Nucleus accumbens (tissue), 56 donors: ENCODE measurements at places on chromosomes 5 and 9.

- no peak for DNase-seq
These were observed 24.4 kb downstream of the ERAP1 start for GRCh38 chr5:96783326-96783725.

GRCh38 chr5:41218929-41219657 is 5.8 kb upstream of the C6 start:
- DNase-seq: no peak

GRCh38 chr9:12718482-12719026 is 25.4 kb downstream of the TYRP1 start:
- DNase-seq: no peak

GRCh38 chr9:99167694-99168093 is 54.0 kb downstream of the ALG2 start:
- DNase-seq: no peak

DNA sequence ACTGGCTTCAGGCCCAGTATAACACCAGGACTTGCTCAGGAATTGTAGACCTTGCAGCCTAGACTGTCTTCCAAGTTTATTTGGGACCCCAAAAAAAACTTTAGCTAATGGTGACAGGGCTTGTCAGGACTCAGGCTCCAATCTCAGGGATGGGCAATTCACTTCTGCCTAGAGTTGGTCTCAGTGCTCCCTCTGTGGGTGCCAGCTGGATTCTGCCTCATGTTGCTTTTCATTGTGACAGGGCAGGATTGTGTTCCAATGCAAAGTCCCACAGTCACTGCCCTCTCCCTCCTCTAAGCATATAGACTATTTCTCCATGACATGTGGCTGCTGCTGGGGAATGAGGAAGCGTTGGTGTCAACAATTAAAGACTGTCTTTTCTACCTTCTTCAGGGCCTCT is 174.7 kb downstream of the CYLC2 start:
- no peak for DNase-seq

- no peak for DNase-seq
These were observed 53.1 kb downstream of the MAP1B start for GRCh38 chr5:72160329-72160728.

DNA sequence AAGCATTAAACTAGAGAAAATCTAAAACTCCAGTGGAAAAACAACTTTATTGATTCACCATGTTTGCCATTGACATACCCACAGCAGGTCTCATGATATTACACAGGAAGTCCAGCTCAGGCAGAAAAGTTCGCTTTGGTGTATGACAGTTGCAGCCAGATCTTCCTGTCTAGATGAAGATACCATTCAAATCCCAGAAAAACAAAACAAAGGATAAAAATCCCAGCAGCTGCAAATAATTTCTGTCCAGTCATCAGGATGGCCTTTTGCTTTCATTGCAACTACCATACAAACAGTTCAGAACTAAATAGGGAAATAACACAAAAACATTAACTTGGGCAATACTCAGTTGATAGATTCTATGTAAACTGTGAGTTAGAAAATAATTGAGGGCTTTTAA is 136.0 kb upstream of the NREP start:
- no peak for DNase-seq

- DNase-seq: no peak
These were observed 808.1 kb downstream of the EFNA5 start for GRCh38 chr5:106862450-106863193.

- DNase-seq: no peak
These were observed 50.9 kb downstream of the RMI1 start for GRCh38 chr9:84031534-84031933.

DNA sequence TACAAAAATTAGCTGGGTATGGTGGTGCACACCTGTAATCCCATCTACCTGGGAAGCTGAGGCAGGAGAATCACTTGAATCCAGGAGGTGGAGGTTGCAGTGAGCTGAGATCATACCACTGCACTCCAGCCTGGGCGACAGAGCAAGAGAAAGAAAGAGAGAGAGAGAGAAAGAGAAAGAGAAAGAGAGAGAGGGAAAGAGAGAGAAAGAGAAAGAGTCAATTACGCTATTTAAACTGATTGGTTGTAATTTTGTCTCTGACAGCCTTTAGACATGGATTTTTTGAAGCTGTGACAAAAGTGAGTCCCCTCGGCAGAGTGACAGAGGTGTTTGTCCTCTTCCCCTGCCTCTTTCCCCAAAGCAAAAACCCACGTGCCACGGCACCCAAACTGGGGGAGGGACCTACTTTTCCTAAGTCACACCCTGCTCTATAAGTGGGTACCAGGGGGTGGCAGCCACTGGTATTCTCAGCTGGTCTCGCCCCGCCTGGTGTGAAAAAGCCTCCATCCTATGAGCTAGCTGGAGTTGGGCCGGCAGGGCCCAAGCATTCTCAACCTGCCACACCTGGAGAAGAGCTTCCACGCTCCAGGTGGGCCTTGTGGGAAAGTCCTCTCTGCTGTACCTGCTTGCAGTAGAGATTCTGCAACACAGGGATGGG is 3.4 kb upstream of the CFAP157 start:
- no peak for DNase-seq

DNA sequence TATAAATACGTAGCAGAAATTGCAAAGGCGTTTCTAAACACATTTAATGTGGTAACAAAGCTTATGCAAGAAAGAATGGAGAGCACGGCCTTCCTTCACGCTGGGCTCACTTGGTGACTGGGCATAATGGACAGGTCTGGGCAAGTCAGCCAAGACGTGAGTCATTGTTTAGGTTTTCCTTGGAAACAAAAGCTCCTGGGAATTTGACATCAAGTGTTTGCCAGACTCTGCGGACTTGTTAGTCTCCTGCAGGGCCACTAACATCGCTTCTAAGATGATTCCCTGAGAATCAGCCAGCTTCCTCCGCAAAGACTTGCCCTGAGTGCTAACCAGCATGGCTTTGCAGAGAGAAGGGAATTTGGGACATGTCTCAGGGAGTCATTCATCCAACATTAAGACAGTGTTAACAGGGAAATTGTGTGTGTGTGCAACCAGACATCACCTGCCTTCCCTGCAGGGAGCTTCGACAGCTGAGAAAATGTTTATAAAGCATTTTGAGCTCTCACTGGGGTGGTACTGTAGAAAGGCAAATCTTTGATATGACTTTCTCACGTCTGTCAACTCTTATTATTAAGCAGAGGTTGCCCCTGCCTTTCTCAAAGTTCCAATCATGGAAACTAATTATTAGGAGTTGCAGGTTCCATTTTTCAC is 182.5 kb downstream of the NTRK2 start:
- no peak for DNase-seq

DNA sequence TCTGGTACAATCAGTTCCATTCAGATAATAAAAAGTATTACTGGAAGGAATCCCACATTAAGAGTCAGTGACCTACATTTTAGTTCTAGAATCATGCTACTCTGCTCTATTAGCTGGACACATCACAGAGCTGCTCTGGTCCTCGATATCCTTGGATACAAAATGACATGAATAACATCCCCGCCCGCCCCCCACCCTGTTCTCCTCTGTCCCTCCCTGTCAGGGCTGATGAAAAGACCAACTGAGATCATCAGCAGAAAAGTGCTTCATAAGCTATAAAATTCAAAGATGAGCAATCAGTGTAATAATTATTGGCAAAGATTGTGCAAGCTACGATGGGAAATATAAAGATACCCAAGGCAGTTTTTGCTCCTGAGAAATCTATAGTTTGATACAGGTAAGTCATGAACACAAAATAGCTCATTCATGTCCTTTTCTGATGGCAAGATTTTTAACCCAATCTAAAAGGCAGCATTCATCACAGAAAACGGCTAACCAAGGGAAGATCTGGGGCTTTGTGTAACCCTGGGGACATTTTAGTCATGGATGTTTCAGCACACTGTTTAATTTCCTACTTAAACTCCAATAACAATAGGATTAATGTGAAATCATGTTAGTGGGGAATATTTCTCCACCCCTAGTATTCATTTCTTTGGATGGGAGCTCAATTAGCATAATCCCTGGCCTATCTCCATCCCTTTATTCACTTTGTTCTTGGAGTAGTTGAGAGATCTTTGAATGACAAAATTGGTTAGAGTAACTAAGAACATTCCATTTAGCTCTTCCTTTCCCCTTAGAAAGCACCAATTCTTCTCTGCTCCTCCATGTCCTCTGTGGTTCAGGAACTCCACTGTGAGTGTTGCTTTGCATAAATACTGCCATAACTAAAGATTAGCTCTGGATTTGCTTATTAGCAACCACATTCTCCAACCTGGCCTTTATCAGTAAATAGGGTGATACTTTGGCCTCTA is 459.4 kb upstream of the GRIA1 start:
- no peak for DNase-seq

- no peak for DNase-seq
These were observed 219.5 kb downstream of the PCSK5 start for GRCh38 chr9:76109953-76110352.

DNA sequence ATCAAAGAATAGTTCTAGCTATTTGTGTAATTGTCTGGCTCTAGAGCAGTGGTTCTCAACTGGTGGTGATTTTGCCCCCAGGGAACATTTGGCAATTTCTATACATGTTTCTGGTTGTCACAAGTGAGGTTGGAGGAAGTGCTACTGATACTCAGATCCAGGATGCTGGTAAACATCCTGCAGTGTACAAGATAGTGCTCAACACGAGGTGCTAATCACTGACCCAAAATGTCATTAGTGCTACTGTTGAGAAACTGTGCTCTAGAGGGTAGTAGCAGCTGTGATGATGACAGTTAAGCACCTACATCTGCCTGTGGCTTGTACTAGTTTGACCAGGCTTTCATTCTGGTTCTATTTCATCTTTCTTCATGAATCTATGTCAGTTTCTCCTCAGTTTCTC is 22.1 kb downstream of the LRRC19 start:
- DNase-seq: no peak

- DNase-seq: no peak
These were observed 136.9 kb downstream of the ARHGAP26 start for GRCh38 chr5:142906863-142907671.

DNA sequence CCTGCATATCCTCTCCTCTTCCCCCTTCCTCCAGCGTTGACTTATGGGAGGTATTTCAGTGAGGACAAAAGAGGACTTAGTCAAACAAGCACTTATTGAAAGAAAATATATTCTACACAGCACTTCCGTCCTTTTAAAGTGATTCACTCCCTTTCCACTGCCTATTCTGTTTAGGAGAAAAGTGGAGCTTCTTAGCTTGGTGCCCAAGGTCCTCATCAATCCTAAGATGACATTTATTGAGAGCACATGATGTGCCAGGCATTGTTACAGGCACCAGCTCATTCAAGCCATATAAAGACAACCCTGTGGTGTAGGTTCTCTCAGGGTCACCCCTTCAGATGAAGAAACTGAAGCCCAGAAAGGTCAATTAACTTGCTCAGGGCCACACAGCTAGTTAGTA is 95.9 kb downstream of the KCNIP1 start:
- DNase-seq: no peak

DNA sequence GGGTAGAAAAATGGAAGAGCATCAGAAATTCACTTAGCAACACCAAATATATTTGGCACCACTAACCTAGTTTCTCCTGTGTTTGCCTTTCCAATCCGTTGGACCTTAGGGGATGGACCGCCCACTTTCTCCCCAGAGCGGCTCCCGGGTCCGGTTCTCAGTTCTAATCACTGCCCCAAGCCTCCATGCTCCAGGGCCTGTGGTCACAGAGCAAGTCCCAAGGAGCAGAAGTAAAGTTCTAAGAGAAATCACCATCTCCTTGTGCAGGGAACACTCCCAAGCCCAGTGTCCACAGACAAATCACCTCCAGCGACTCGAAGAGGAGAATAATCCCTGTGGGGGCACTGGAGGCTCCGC is 728 bp upstream of the SLC1A1 start:
- no peak for DNase-seq

DNA sequence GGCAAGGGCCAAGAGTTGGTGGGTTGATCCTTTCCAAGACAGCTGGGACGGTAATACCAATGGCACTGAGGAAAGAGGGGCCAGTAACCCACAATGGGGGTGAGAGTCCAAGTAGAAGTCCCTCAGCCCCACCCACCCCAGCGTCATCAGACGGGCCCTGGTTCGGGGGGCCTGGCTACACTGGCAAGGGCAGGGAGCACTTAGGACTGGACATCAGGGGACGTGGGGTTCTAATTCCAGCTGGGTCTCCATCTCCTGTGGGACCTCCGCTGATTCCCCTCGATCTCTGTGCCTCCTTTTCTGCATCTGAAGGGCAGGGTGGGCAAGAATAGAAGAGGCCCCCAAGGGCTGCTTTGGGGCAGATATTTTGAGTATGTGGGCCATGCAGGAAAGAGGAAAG is 53.5 kb upstream of the FCN1 start:
- DNase-seq: no peak

- no peak for DNase-seq
These were observed 6.3 kb downstream of the GPR21 start for GRCh38 chr9:123039617-123040219.

- no peak for DNase-seq
These were observed at the start of gene PRDM9 for GRCh38 chr5:23507278-23507685. Gene PRDM9 (plus strand): TSS chr5:23507609. CDS start chr5:23509034, 1,425 bp downstream.

GRCh38 chr5:28324174-28324573 is 1285.8 kb upstream of the CDH9 start:
- DNase-seq: no peak

DNA sequence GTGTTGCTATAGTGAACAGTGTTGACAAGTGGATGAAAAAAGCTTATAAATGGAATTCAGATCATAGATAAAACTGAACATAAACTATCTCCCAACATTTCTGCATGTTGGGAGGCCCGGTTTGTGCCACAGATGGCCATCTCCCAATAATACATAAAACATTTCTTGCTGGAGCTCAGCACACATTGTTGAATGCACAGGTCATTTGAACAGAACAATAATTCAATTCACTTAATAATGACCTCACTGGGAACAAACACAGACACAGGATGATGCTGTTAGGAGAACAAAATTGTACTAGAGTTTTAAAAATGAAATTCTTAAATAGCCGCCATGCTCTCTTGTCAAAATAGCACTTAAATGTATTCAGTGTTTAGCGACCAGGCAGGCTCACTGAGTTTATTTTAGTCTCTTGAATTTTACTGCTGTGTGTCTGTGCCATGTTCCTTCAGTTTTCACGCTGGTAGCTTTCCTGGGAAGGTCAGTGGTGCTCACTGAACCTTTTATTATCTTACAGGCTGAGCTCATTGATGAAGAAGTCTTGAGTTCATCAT is 85.0 kb upstream of the SSBP2 start:
- DNase-seq: no peak

- no peak for DNase-seq
These were observed 67.3 kb downstream of the SCAI start for GRCh38 chr9:125075997-125076396.

DNA sequence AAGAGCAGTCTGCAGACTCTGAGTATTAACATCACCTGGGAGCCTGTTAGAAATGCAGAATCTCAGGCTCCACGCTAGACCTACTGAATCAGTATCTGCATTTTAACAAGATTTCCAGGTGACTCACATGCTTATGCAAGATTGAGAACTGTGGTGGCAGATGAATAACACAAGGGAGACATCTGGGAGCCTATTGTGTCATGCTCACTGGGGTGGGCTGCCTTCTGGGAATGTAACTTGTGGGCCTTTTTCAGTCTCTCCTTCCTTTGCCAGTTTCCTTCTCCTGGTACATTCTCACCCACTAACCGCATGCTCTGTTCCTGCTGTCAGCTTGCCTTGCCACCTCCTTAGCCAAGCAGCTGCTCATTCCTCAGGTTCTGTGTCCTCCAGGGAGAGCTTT is 176.6 kb upstream of the C9orf72 start:
- DNase-seq: no peak
